ENCODE measurements at places on chromosomes 7 and 10. TPM values are rescaled to one million over a fixed set of nuclear protein-coding genes. Genes with fewer than 3 reads are reported as not detected.

Gene CALHM2
- 0.72 TPM for total RNA-seq

Gene CPN1
- not detected for total RNA-seq

Gene SFXN2
- 1.9 TPM for total RNA-seq

Gene FLNC
- total RNA-seq: 8.0 TPM

Gene ADRA2A
- not detected for total RNA-seq

Gene CRHR2
- not detected for total RNA-seq

Gene AMPH
- not detected for total RNA-seq

Gene ARHGEF35
- 12.5 TPM for total RNA-seq

Data from tracheal epithelial cell (primary cell).